WTC11 (cell line): ENCODE measurements at places on chromosomes 5 and 9. TPM values are rescaled to one million over a fixed set of nuclear protein-coding genes. Genes with fewer than 3 reads are reported as not detected.

DNA sequence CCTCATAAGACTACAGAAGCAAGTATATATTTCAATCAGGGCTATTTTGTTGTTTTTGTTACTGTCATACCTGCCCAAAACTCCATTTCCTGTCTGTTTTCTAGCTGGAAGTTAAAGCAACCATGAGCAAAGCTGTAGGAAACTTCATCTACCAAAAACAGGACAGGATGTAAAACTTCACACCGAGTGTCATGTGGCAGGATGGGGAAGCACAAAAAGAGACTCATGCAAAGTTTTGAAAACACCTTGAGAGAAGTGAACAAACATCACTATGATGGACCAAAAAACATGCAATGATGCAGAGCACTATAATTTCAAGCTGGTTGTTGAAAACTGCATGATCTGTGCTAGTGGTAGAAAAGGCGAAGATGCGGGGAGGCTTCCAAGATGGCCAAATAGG, 6.3 kb upstream of the GZMA start:
- no peak overlapping the region for H3K27ac ChIP-seq
- DNase-seq = no peak
- no peaks in the 10 kb centered on the region for H3K4me1 ChIP-seq
- no peak overlapping the region for H3K4me3 ChIP-seq

GRCh38 chr5:82513738-82514137, 235.6 kb upstream of the RPS23 start:
- H3K4me3 ChIP-seq = no peak overlapping the region
- peaks cover 23% of the 10 kb centered on the region for H3K4me1 ChIP-seq
- DNase-seq = peak; percentile 25
- H3K27ac ChIP-seq = no peak overlapping the region
- H3K36me3 ChIP-seq = no peaks in the 10 kb centered on the region

DNA sequence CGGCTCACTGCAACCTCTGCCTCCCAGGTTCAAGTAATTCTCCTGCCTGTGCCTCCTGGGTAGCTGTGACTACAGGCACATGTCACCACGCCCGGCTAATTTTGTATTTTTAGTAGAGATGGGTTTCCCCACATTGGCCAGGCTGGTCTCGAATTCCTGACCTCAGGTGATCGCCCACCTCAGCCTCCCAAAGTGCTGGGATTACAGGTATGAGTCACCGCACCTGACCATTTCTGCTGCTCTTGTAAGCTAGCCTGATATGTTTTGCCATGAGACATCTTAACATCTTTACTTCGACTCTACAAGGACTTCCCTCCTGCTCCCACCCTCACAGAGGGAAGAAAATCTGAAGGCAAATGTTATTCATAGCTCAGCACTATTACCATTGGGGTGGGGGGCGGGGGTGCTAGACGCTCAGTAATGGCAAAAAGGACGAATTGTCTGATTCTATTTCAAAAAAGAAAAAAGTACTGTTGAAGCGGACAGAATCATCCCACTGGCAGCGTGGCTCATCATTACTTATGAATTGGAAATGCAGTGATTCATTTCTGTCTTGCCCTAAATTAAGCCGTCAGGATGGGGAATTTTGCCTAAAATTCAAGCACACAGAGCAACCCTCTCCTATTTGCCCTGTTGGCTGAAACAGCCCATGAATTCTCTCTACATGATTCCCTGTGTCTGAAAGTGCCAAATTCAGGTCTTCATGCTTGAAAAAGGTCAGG, 46.4 kb upstream of the WWC1 start:
- no peak overlapping the region for H3K4me3 ChIP-seq
- no peaks in the 10 kb centered on the region for H3K36me3 ChIP-seq
- H3K27me3 ChIP-seq = peaks cover 44% of the 10 kb centered on the region
- H3K4me1 ChIP-seq = no peaks in the 10 kb centered on the region
- no peak overlapping the region for H3K27ac ChIP-seq

GRCh38 chr5:1718669-1719068, 81.0 kb downstream of the MRPL36 start:
- no peak for DNase-seq
- peaks cover 3% of the 10 kb centered on the region for H3K27me3 ChIP-seq
- H3K36me3 ChIP-seq = peaks cover 28% of the 10 kb centered on the region
- H3K27ac ChIP-seq = no peak overlapping the region
- no peaks in the 10 kb centered on the region for H3K4me1 ChIP-seq
- H3K4me3 ChIP-seq = no peak overlapping the region

GRCh38 chr5:135662061-135662481, 83.3 kb upstream of the CXCL14 start:
- H3K27ac ChIP-seq = no peak overlapping the region
- DNase-seq = no peak
- peaks cover 3% of the 10 kb centered on the region; the same call in 1 of the 2 replicates for H3K27me3 ChIP-seq
- peaks cover 15% of the 10 kb centered on the region for H3K36me3 ChIP-seq
- peaks cover 9% of the 10 kb centered on the region for H3K4me1 ChIP-seq

DNA sequence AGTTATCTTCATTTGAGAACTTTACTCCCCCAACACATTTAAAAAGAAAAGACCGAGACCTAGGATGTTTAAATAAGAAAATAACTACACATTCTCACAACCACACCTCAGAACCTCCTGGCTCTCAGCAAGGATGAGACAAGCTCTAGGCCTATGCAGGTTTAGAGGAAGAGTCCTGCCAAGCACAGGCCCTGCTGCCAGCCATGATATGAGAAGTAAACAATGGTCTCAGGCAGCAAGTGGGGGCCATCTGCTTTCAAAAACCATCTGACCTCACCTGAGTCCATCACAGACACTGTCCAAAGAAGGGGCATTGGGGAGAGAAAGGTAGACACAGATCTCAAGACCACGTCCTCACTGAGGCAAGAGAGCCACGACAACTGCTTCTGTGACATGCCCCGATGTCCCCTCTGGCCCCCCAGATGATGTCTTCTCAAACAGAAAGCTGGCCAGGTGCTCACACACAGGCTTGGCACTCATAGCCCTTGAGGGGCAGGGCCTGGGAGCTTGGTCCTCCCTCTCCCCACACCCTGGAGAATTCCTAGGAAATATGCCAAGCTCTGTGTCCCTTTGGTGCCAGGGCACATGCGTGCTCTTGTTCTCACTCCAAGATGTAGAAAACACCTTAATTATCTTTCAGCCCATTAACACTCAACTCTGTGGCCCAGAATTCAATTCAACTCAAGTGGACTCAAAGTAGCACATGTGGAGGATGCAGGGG, 150.4 kb downstream of the FSTL4 start:
- peaks cover 14% of the 10 kb centered on the region for H3K4me1 ChIP-seq
- H3K4me3 ChIP-seq = no peak overlapping the region
- H3K36me3 ChIP-seq = no peaks in the 10 kb centered on the region
- no peak overlapping the region for H3K27ac ChIP-seq

DNA sequence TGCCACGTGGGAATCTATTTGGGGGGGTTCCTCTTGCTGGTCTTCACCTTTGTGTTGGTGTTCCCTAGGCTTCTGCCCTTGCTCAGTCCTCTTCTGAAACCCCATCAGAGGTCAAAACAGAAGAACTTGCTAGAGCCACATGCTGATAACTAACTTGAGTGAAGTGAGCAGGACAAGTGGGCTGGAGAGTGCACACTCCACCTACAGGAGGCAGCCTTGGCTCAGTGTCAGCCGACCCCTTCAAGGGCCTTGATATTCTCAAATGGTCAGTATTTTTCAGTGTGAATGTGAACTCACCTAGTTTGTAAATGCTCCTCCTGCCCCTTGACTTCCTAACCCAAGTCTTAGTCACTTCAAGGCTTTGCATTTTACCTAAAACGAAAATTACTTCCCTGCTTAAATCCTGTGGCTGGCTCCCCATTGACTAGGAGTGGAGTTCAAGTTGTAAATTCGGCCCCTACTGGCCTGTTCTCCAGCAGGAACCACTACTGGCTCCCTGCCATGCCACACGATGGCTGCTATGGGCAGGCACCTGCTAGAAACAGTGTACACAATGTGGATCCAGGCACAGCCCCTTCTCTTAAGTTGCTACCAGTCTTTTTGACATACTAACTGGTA, 3.6 kb upstream of the SLC1A3 start:
- peaks cover 68% of the 10 kb centered on the region for H3K4me1 ChIP-seq
- H3K4me3 ChIP-seq = peak overlapping the region; percentile 5; the same call in 1 of the 2 replicates
- peak; percentile 58 for DNase-seq
- H3K36me3 ChIP-seq = peaks cover 3% of the 10 kb centered on the region; the same call in 1 of the 2 replicates
- H3K27ac ChIP-seq = peak overlapping the region; percentile 48
- H3K27me3 ChIP-seq = no peaks in the 10 kb centered on the region

DNA sequence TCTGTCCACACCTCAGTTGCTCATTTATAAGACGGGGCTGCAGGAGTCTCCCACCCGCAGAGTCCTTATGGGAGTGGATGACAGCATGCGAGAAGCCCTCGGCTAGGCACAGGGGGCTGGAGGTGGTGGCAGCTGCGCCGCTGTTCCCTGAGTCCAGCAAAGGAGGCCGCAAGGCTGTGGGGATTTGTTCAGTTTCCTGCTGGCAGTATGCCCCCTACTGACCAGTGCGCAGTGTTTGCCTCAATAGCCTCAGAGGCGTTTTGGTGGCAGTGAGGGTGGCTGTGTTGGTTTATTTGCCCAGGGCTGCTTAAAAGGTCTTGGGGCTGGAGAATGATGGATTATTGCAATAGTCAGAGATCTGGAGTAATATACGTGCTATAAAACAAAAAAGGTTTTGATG, 176.3 kb upstream of the OTULINL start:
- no peaks in the 10 kb centered on the region for H3K27me3 ChIP-seq
- H3K4me3 ChIP-seq = no peak overlapping the region
- no peak overlapping the region for H3K27ac ChIP-seq

DNA sequence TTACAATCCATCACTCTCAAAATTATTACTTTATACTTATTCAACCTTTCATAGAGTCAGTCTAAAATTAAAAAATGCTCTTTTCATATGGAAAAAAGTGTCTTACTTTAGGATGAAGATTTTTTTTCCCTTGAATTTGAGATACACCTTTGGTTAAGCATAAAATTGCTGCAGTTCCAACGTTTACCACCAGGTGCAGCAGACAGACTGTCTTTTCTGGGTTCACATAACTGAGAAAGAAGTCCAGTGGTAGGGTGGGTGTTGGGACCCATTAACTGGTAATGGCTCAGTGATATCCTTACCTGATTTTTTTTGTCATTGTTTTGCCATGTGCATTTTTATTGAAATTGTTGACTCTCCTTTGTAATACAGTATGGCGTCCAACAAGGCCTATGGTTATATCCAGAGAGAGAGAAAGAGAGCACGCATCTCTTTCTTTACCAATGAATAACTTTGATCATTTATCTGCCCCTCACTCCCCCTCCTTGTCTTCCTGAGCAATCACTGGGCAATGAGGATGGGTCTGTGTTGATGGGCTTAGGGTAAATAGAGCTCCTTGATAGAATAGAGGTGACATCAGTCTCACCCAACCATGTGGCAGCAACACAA, 98.4 kb downstream of the FBXL7 start:
- H3K4me3 ChIP-seq = no peak overlapping the region
- no peaks in the 10 kb centered on the region for H3K27me3 ChIP-seq
- H3K4me1 ChIP-seq = peaks cover 50% of the 10 kb centered on the region
- H3K27ac ChIP-seq = no peak overlapping the region
- no peaks in the 10 kb centered on the region for H3K36me3 ChIP-seq
- peak; percentile 59 for DNase-seq

GRCh38 chr9:77215874-77216273, 38.5 kb downstream of the VPS13A start:
- no peak overlapping the region for H3K4me3 ChIP-seq
- no peaks in the 10 kb centered on the region for H3K4me1 ChIP-seq
- H3K36me3 ChIP-seq = peaks cover 14% of the 10 kb centered on the region
- H3K27me3 ChIP-seq = no peaks in the 10 kb centered on the region

DNA sequence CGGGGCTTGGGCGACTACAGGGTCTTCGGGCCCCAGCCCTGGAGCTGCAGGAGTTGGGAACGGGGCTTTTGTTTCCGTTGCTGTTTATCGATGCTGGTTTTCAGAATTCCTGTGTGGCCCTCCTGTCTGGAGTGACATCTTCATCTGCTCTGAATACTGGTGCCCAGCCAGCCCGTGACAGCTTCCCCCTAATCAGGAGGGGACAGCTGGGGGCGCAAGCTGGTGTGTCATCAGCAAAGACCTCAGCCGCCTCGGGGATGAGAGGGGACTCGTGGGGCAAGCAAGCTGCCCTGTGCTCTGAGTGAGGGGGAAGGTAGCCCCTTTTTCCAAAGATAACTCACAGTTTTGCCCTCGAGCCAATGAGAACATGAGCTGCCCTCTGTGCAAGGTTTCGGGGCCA, 110.7 kb downstream of the RXRA start:
- DNase-seq = no peak
- no peak overlapping the region for H3K27ac ChIP-seq
- no peaks in the 10 kb centered on the region for H3K27me3 ChIP-seq
- no peaks in the 10 kb centered on the region for H3K4me1 ChIP-seq
- no peak overlapping the region for H3K4me3 ChIP-seq

DNA sequence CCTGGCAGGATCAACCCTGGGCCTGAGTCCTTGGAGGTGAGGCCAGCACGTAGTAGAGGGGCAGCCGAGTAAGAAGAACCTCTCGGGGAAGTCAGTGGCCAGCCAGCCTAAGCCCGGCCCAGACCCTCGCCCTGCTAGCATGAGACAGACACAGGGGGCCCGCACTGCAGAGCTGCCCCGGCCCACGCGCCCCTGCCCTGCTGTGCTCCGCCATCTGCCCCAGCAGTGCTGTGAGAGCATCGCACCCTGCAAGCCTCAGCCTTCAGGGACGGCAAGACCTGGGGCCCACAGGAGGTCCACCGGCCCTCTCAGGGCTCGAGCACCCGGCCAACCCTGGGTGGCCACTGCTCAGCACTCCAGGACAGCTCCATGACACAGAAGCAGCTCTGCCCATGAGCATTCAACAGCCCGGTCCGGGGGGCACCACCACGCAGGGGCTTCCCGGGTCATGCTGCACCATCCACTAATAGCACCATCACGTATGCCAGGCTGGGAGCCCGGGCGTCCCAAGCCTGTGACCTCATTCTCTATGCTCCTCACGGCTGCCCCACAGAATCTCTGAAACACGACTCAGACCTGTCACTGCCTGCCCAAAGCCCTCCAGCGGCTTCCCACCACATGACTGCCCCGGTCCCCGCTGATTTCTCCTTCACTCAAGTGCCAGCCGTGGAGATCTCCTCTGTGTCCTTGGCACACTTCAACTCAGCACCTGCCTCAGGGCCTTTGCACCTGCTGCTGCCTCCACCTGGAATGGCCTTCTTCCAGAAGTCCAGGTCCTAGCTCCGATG, 38.1 kb downstream of the ADAMTS2 start:
- peaks cover 4% of the 10 kb centered on the region; the same call in 1 of the 2 replicates for H3K4me1 ChIP-seq
- H3K27ac ChIP-seq = no peak overlapping the region
- peak; percentile 5 for DNase-seq
- peaks cover 3% of the 10 kb centered on the region; the same call in 1 of the 2 replicates for H3K36me3 ChIP-seq

DNA sequence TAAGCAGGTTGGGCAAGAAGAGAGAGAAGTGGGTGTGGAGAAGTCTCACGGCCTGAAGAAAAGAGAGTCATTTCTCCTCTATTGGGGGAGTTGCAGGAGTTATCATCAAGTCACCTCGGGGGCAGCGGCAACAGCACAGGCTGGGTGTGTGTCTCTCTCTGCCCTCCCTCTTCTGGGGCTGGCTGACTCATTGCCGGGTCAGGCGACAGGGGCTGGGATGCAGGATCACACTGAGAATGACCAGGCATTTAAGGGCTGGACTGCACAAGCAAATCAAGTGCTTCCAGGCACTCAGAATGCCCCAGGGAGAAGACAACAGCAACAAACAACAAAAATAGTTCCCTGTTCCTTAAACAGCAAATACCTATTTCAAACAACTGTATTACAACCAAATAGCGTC, 6.3 kb upstream of the EQTN start:
- DNase-seq = peak; percentile 17
- H3K27ac ChIP-seq = no peak overlapping the region
- peaks cover 11% of the 10 kb centered on the region for H3K4me1 ChIP-seq
- H3K4me3 ChIP-seq = no peak overlapping the region
- H3K36me3 ChIP-seq = peaks cover 25% of the 10 kb centered on the region

CYFIP2 gene
- 95.3 to 102 TPM (median 101 TPM) in 3 replicates for total RNA-seq

GALNT12 gene
- total RNA-seq = 19.3 to 24.7 TPM (median 23.7 TPM) in 3 replicates

SV2C gene
- 0.05 to 0.09 TPM (median 0.07 TPM) in 3 replicates for total RNA-seq

TMEM252 gene
- total RNA-seq = not detected in 3 replicates

FIBCD1 gene
- 6.6 to 9.1 TPM (median 8.8 TPM) in 3 replicates for total RNA-seq

LCP2 gene
- 0.37 to 0.73 TPM (median 0.72 TPM) in 3 replicates for total RNA-seq

SPINK13 gene
- 0.17 TPM in 1 of 3 replicates, not detected in the others for total RNA-seq
